ENCODE measurements at places on chromosomes 12 and 14.

DNA sequence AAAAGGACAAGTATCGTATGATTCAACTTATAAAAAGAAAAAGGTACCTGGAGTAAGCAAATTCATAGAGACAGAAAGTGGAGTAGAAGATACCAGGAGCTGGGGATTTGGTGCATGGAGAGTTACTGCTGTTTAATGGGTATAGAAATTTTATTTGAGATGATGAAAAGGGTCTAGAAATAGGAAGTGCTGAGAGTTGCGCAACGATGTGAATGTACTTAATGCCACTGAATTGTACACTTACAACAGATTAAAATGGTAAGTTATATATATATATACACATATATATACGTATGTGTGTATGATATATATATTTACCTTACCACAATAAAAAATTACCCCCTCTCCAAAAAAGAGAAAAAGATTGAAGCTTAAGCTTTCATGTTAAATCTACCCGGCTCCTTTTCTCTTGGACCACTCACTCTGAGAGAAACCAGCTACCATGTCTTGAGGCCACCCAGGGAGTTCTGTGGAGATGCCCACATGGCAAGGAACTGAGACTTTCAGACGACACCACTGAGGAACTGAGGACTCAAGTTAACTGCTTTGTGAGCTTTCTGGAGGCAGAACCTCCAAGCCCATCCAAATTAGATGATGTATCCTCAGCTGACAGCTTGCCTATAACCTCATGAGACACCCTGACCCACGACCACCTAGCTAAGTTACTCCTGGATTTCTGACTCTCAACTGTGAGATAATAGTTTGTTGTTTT lies 130.0 kb upstream of the BTG1 start:
- DNase-seq: no peak

DNA sequence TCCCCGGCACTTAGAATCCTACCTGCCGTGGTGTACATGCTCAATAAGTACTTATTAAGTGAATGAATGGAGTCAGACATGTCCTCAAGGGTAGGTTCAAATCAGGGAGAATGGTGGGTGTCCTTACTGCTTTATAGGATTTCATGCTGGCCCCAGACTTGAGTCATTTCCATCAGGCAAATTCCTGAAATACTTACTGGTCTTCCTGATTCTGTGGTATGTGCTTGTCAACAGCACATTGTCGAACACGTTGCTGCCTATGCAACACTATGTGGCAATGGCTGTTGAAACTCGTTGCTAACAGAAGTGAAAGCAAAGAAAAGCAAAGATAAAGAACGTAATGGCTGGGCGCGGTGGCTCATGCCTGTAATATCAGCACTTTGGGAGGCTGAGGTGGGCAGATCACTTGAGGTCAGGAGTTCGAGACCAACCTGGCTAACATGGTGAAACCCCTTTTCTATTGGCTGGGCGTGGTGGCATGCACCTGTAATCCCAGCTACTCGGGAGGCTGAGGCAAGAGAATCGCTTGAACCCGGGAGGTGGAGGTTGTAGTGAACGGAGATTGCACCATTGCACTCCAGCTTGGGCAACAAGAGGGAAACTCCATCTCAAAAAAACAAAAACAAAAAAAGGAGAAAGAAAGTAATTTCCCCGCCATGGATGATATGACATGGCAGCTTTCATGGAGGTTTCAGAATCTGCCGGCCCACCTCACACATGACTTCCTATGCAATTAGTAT lies 214.9 kb downstream of the ZFP36L1 start:
- DNase-seq: no peak

DNA sequence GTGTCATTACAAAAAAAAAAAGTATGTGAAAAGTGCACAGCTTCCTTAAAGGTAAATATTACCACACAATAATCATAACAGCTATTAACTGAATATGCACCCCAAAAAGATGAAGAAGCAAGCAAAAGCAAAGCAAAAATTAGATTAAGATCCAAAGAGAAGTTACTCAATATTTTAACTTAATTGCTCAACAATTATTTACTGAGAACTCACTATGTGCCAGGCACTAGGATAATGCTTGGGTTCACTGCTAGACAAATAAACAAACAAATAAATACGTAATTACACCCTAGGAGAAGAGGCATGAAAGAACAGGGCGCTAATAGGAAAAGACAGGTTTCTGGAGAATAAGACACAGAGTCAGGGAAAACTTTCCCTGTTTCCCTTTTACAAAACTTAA lies 33.4 kb downstream of the PPP1R12A start:
- DNase-seq: no peak

DNA sequence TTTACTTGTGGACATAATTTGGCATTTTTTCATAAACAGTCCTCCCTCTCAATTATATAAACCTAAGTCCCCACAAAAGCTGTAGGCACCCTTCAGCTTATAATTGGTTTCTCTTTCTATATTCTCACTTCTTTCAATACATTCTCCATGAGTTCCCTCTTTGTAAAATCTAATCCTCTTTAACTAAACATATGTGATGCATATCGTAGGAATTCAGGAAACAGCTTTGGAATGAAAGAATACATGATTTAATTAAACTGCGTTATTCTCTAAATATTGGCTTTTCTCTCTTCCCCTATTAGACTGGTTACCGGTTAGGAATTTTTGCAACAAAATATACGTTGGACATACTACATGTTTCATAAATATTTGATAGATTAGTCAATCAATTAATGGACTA lies 1122.6 kb downstream of the FLRT2 start:
- no peak for DNase-seq

GRCh38 chr12:77861317-77861716 lies 30.6 kb downstream of the NAV3 start:
- no peak for DNase-seq

DNA sequence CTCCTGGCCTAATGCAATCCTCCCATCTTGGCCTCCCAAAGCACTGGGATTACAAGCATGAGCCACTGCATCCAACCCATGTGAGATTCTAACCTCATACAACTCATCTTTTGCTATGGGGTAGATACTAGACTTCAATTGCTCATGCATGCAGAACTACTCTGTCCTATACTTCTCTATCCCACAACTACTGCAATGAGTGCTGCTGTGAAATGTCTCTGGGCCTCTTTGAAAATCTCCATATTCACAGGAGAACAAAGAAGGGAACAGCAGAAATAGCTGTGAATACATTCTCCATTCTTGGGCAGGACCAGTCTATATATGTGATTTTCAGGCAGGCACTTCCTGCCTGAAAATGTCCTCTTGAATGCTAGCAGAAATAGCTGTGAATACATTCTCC lies 220.7 kb upstream of the GRIP1 start:
- no peak for DNase-seq

DNA sequence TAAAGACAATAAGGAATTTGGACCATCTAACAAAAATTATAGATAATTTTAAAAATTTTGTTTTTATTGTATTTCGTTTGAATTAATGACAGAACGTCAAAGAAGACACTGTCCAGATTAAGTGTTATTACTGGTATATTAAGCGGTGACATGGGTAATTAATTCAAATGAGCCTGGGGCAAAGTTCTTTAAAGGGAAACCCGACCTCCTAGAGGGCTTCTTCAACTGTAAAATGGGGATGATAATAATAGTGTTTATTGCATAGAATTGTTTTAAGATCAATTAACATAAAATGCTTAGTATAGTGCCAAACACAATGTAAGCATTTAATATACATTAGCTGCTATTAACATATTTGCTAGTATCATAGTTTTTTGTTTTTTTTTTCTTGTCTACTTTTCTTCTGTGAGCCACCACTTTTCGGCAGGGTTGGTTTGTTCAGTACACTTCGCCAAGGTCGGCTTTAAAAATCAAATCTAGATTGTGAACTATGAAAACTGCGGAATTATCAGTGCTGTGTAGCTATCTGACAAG lies 514 bp upstream of the LARP4 start:
- DNase-seq: no peak

GRCh38 chr12:69921831-69922230 lies 96.8 kb downstream of the MYRFL start:
- no peak for DNase-seq

GRCh38 chr12:93706824-93707223 lies 29.6 kb downstream of the CRADD start:
- DNase-seq: no peak

- DNase-seq: peak; percentile 88
Measured at GRCh38 chr12:57888409-57889157, 42.1 kb upstream of the CTDSP2 start.

DNA sequence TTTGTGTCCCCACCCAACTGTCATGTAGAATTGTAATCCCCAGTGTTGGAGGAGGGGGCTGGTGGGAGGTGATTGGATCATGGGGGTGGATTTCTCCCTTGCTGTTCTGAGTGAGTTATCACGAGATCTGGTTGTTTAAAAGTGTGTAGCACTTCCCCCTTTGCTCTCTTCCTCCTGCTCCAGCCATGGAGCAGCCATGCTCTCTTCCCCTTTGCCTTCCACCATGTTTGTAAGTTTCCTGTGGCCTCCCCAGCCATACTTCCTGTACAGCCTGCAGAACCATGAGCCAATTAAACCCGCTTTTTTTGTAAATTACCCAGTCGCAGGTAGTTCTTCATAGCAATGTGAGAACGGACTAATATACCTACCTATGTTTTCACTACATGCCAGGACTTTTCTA lies 2.6 kb upstream of the POC1B start:
- DNase-seq: no peak

DNA sequence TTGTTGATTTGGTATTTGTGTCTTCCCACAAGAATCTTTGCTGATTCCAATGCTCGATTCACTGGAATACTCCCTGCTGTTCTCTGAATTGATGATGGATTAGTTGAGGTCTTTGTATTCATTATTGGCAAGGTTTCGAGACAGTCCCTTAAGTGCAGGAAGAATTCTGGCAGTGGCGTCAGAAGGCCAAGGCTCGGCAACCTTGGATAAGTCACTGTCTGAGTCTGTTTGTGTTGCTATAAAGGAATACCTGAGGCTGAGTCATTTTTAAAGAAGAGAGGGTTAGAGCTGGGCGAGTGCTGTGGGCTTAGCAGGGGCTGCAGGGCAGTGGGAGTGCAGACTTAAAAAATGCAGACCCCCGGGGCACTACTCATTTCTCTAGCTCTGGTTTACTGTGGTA lies 56.9 kb downstream of the CHST11 start:
- no peak for DNase-seq
